ENCODE measurements at places on chromosomes 1 and 21.
A peak's percentile ranks its signal among the peaks of the same experiment; 100 is the strongest.

- no peak for DNase-seq
Measured at GRCh38 chr1:201108614-201109013, 3.6 kb downstream of the CACNA1S start.

- no peak for DNase-seq
Measured at GRCh38 chr1:46612937-46613660, 3.5 kb downstream of the MOB3C start.

DNA sequence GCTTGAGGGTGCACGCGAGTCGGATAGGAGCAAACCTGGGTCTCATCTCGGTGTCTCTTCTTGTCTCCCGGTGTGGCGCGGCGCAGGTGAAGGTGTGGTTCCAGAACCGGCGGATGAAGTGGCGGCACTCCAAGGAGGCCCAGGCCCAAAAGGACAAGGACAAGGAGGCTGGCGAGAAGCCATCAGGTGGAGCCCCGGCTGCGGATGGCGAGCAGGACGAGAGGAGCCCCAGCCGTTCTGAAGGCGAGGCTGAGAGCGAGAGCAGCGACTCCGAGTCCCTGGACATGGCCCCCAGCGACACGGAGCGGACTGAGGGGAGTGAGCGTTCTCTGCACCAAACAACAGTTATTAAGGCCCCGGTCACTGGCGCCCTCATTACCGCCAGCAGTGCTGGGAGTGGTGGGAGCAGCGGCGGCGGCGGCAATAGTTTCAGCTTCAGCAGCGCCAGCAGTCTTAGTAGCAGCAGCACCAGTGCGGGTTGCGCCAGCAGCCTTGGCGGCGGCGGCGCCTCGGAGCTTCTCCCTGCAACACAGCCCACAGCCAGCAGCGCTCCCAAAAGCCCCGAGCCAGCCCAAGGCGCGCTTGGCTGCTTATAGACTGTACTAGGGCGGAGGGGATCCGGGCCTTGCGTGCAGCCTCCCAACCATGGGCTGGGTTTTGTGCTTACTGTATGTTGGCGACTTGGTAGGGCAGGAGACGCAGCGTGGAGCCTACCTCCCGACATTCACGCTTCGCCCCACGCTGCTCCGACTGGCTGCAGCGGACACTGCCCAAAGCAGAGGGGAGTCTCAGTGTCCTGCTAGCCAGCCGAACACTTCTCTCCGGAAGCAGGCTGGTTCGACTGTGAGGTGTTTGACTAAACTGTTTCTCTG lies 5.1 kb downstream of the HLX start:
- no peak for DNase-seq

DNA sequence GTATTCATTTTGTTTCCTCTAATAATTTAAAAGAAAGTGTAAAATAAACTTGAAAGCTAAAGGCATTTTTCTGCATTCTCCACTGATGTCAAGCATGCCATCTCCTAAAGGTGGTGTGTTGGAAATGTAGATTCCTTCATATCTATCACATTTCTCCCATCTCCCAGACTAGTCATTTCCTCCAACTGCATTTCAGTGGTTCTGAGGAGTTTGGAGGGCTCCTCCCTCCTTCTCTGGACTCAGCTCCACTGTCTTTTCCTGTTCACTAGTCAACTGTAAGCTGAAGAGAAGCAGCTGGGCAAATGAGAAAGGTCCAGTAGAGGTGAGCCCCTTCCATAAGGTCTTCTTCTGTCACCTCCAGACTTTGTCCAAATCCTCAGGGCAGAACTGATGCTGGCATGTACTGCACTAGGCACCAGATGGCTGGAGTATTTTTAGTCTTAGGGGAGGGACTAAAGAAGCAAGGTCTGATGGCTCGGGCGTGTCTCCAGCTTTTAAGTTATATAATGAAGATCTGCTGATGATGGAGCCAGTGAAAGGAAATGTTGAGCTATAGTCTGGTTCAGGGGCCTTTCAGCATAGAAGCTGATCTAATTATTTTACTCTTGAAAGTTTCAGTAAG lies 186.1 kb downstream of the NTNG1 start:
- DNase-seq, result no peak

- no peak for DNase-seq
Measured at GRCh38 chr1:23784846-23785245, 6.1 kb upstream of the LYPLA2 start.

- no peak for DNase-seq
Measured at GRCh38 chr21:35603494-35603893, 456.8 kb downstream of the SETD4 start.

GRCh38 chr1:114368560-114369255 lies 142.3 kb downstream of the TRIM33 start:
- no peak for DNase-seq

DNA sequence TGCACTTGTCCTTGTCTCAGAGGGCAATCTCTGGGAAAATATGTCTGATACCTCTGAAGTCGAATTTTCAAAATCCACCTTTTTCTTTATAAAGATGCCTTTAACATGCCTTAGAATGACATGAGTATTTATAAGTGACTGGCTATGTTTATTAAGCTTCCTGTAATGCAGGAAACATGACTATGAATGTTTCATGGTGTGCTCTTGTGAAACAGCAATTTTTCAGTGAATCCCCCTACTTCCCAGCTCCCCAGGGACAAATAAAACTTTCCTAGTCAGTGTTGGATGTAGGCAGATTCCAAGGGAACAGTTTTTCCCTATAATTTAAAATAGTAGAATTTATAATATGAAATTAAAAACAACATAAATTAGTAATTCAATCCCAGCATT lies 437.0 kb downstream of the LMO4 start:
- DNase-seq, result no peak

- no peak for DNase-seq
Measured at GRCh38 chr1:160778976-160779375, 17.0 kb upstream of the LY9 start.

DNA sequence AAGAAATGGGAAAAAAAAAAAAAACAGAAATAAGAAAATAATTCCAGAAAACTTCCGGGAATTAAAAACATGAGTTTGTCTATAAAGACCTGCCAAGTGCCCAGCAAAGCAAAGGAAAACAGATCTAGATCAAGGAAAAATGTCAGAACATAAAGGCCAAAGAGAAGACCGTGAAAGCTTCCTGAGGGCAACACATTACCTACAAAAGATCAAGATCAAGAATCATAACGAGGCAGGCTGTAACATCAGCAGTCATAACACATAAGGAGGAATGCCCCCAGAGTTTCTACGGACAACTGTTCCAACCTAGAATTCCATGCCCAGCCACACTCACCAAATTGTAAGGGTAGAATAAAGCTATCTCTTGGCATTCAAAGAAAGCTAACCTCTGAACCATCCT lies 3.8 kb downstream of the CCSAP start:
- no peak for DNase-seq

- DNase-seq, result no peak
Measured at GRCh38 chr1:186865857-186866256, 37.1 kb downstream of the PLA2G4A start.

DNA sequence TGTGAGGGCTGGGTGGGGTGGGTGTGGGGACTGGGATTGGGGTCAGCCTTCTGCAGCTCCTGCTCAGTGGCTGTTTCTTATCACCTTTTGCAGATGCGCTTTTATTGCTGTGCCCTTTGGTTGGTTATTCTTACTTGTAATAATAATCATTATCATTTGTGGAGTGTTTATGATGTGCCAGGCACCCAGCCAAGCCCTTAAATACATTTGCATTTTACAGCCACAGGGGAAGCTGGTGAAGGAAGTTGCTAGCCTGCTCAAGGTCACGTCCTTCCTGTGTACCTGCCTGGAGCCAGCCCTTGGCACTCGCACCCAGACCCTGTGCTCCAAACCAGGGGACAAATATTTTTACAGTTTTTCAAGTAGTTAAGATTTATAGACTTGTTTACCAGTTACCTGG lies 144.0 kb downstream of the PGBD5 start:
- no peak for DNase-seq

GRCh38 chr1:115640384-115640783 lies 1.4 kb upstream of the VANGL1 start:
- DNase-seq, result no peak

DNA sequence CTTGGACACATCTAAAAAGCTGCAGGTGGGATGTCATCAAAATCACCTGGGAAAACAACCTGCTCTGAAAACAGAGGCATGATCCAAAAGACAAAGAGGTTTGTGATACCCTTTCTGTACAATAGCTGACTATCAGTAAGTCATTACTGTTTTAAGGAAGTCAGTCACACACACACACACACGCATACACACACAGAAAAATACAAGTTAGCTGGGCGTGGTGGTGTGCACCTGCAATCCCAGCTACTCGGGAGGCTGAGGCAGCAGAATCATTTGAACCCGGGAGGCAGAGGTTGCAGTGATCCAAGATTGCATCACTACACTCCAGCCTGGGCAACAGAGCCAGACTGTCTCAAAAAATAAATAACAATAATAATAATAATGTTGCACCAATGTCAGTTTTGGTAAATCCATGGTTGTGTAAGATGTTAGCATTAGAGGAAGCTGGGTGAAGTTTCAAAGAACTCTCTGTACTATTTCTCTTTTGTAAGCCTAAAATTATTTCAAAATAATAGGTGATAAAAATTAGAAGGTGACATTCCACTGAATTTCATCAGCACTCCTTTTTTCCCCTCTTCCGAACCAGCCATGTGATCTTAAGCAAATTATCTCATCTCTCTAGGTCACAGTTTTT lies 9.9 kb upstream of the HLCS start:
- DNase-seq, result no peak

DNA sequence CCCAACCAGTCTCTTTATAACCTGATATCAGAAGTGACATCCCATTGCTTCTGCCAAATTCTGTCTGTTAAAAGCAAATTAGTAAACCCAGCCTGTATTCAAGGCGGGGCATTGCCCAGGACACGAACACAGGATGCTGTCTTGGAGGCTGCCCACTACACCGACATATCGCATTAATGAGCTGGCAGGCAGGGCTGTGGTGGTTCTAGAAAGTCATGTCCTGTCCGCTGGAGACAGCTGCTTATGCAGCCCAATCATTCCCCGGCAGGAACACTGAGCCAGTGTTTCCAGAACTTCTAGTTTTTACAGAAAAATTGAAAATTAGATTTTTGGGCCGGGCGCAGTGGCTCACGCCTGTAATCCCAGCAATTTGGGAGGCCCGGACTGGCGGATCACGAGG lies 19.3 kb downstream of the C1orf167 start:
- DNase-seq, result no peak

- DNase-seq, result no peak
Measured at GRCh38 chr1:39434797-39435395, 56.5 kb upstream of the BMP8A start.

- no peak for DNase-seq
Measured at GRCh38 chr1:70085521-70085920, 119.9 kb downstream of the LRRC40 start.

DNA sequence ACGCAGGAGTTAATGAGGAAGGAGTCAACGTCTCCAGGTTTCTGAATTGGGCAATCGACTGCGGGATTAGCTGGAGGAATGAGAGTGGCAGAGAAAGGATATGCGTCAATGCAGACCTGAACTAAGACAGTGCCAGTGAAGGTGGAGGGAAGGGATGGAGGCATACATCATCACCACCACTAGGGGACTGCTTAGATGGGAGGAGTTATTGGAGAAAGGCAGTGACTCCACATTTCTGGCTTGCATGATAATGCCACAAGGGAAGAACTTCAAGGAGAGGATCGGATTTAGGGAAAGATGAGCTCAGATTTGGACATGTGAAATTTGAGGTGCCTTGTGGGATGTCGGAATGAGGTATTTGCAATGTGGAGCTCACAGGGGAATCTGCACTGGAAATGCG lies 17.5 kb downstream of the VASH2 start:
- no peak for DNase-seq

- no peak for DNase-seq
Measured at GRCh38 chr1:160993544-160994193, 27.3 kb downstream of the F11R start.

DNA sequence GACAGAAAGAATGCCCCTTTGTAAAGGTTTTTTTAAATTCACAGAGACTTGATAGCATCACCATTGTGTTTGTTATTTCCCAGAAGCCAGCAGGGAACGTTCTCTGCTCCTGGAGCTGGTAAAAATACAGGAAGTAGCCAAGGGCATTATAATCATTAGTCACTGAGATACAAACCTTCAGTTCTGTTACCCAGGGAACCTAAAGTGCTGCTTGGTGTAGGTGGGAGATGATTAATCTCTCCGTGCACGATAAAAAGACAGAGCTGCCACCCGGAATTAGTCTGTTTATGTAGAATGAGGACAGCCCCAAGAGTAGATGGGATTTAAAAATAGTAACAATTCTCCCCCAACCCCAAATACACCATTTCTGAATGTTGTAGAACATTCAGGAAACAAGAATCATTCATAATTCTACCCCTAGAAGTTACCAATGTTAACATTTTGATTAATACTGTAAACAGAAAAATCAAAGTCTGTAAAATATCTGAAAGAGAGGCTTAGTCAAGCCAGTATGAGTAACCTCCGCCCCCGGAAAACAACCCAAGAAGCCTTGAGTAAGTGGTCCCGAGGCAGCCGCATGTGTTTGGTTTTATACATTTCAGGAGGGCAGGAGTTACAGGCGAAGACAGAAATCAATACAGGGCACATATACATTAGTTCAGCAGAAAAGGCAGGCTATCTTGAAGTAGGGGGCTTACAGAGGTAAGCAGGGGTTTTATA lies 45.3 kb upstream of the CTBS start:
- DNase-seq, result peak; percentile 8

GRCh38 chr1:46446646-46447498 lies 42.8 kb upstream of the DMBX1 start:
- peak; percentile 23 for DNase-seq

DNA sequence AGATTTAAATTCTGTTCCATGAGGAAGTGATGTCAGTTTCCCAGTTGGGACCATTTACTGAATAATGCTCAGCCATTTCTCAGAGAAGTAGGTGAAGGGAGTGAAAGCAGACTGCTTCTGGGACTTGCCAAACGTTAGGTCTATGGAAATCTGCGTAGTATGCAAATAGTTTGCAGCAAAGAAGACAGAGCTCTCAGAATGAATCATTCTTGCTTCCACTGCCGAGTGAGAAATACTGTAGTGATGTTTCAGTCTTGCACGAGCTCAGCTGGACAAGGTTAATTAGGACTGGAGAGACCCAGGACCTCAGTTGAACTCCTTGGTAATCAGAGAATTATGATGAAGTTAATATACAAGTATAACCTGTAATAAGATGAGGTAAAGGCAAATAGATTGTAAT lies 317.7 kb upstream of the DAB1 start:
- no peak for DNase-seq

GRCh38 chr1:6445062-6445763 lies 20.6 kb downstream of the ESPN start:
- DNase-seq, result no peak

- DNase-seq, result no peak
Measured at GRCh38 chr21:46061063-46061462, 36.8 kb upstream of the COL6A2 start.

- DNase-seq, result no peak
Measured at GRCh38 chr1:170145770-170146676, at the start of gene NTMT2. Gene NTMT2, plus strand, starts transcription at chr1:170145959. Its CDS starts 149 bp downstream, at chr1:170146108.

DNA sequence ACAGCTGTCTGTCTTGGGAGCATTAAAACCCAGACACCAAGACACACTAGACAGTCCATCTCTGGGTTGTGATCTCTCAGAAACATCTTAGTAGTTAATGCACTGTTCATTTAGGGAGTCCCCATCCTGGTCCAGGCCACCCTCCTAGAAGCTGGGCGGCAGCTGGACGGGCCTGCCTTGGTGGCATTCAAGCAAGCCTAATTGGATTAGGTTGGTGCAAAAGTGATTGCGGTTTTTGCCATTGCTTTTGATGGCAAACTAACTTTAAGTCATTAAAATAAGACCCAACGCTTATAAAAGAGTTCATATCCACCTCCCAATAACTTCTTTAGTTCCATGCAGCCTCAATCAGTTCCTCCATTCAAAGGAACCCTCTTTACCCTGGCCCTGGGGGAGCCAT lies 21.7 kb downstream of the ATP5PO start:
- DNase-seq, result no peak
